ENCODE measurements at places on chromosomes 6 and 20.

DNA sequence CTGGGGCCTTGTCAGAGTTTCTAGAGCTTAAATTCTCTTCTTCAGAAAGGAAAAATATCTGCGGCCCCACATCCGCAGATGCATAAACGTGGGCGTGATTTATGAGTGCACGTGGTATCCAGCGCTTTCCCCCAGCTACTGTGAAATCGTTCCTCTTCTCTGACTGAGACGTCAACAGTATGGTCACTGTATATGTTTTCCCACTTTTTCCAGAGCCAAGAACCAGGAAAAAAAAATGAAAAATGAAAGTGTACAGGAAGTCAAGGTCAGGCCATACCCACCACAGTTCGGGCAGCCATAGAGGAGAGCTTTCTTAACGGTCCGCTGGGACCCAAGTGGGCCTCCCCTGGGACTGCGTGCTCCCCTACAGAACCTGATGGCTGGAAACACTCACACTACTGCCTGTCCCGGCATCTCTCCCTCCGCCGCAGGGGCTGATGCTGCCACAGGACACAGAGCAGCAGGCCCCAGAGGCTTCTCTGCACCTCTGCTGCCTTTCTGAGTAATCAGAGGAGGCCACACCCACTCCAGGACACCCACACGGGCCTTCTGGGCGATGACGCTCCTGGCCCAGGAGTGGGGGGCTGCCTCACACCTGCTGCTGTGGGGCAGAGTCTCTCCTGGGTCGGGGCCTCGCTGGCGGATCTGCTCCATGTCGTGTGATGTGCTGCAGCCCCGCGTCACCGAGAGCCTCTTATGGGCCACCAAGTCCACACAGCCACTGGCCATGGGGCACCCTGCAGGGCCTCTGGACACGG lies 16.4 kb upstream of the STX16 start:
- no peak for DNase-seq

DNA sequence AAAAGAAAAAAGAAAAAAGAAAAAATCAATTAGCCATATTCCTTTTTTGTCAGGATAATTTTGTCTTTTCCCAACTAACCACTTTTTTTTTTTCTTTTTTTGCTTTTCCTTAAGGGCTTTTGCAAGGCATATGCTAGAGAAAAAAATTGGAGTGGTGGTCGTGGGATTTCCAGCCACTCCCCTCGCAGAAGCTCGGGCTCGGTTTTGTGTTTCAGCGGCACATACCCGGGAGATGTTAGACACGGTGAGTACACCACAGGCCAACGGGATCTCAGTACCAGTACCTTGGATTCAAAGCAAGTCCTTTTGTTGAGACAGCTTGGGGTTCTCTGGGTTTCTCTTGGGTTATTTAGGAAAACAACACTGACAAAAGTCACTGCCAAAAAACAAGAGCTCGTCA lies 61.2 kb upstream of the ISM1 start:
- no peak for DNase-seq

DNA sequence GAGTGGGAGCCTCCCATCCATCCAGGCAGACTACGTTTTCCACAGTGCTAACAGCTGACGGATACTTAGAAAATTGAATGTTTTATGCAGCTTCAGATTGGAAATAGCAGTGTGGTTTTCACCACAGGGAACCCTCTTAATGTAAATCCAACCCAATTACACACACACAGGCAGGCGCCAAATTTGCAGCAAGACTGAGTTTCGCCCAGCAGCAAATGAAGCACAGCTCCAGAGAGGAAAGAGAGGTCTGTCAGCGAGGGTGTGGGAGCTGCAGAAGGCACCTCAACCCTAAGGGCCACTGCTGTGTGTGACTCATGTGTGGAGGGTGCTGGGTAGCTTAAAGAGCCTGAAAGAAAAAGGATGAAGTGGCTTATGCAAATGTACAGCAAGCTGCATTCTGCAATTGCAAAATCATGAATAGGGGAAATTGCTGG lies 365.7 kb downstream of the MAFB start:
- DNase-seq, result no peak

GRCh38 chr20:50587291-50587961 lies 77.2 kb downstream of the PTPN1 start:
- no peak for DNase-seq

DNA sequence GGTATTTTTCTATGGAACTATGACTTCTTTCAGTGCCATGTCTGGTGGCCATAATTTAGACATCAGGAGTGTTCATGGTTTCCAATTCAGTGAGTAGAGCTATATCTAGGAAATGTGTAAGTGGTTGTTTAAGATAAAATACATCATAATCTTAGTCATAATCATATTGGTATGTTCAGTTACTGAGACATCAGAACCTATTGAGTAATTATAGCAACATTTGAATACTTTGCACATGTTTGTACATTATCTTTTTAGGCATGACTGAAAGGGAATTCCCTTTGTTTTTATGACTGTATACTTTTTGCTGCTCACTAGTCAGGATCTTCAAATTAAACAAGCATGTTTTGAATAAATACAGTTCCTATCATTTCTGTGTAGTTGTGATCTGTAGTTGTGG lies 64.0 kb downstream of the STXBP5 start:
- DNase-seq, result no peak
